Activated T-helper 1 cell treated with Interleukin-2 at 50 U/mL for 16 hours (primary cell): ENCODE measurements at places on chromosomes 3 and 15.

- DNase-seq, result no peak
Measured at GRCh38 chr15:55799291-55800212, 56.6 kb upstream of the PRTG start.

- DNase-seq, result no peak
Measured at GRCh38 chr3:126858887-126859286, 124.0 kb upstream of the PLXNA1 start.

- no peak for DNase-seq
Measured at GRCh38 chr15:40927873-40928806, 1.0 kb upstream of the DLL4 start.

GRCh38 chr3:151726016-151726415 lies 7.7 kb upstream of the AADACL2 start:
- no peak for DNase-seq

DNA sequence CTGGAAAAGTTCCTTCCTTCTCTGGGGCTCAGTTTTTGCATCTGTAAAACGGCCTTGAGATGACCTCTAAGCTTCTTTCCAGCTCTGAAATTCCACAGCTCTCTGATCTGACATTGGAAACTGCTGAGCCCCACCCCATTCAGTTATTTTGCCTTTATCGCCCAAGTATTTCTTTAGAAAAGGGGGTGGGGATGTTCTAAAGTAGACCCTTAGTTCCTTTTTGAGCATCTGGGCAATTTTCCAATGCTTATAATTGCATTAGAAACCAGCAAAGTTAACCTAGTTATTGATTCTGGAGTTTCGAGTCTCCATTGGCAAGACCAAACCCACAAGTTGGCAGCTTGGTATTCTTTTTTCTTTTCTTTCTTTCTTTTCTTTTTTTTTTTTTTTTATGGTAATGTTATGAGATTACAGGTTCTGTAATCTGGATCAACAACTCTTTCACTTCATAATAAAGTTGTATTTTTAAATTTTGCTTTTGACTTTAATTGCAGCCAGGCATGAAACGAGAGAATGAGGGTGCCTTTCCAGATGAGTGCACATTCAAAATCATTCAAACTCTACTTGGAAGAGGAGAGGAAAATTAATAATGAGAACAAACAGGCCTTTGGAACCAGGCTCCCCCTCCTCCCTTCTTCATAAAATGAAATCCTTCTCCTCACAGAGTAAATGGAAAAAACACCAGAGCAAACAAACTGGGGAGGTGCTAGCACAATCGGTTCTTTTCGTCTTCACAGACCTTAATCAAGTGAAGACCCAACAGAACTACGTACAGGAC lies 76.8 kb upstream of the LRIG1 start:
- no peak for DNase-seq

GRCh38 chr3:193053046-193053435 lies 135.4 kb upstream of the MB21D2 start:
- DNase-seq, result no peak
